ENCODE measurements at places on chromosomes 5 and 9.

- no peak for DNase-seq
Observed at GRCh38 chr9:14063756-14064155, 250.2 kb downstream of the NFIB start.

DNA sequence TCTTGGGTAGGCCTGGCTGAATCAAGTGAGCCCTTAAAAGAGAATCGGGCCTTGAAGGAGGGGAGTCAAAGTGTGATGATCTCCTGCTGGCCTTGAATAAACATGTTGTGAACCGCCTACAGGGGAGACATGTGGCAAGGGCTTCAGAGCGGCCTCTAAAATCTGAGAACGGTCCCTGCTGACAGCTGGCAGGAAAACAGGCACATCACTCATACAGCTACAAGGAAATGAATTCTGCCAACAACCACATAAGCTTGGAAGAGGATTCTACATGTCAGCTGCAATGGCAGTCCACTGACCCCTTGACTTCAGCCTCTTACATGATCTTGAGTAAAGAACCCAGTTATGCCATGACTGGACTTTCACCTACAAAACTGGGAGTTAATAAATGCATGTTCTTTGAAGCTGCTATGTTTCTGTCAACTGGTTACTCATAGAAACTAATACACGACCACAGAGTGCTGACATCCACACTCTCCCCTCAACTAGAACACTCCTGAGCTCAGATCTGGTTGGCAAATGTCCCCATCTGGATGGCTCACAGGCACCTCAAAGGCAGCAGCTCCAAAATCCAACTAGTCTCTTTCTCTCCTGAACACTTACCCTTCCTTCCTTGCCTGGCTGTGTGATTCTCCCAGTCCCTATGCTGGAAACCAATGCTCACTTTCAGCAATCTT is 333.1 kb downstream of the ASTN2 start:
- no peak for DNase-seq

GRCh38 chr9:128689293-128689774 is 312 bp downstream of the SET start:
- DNase-seq = peak; percentile 76

GRCh38 chr5:54766748-54767147 is 218.6 kb downstream of the ESM1 start:
- no peak for DNase-seq

All from H7 (cell line).